ENCODE measurements at places on chromosomes 5 and 9. TPM values are rescaled to one million over a fixed set of nuclear protein-coding genes. Genes with fewer than 3 reads are reported as not detected.

GRCh38 chr5:74371621-74372020 is 268.9 kb downstream of the ENC1 start:
- H3K4me3 ChIP-seq, result no peak overlapping the region
- no peaks in the 10 kb centered on the region for H3K4me1 ChIP-seq
- H3K36me3 ChIP-seq, result no peaks in the 10 kb centered on the region
- H3K27me3 ChIP-seq, result no peaks in the 10 kb centered on the region
- no peak overlapping the region for H3K27ac ChIP-seq
- no peak for DNase-seq

GRCh38 chr5:72170101-72170500 is 62.8 kb downstream of the MAP1B start:
- peaks cover 2% of the 10 kb centered on the region for H3K4me1 ChIP-seq
- no peak overlapping the region for H3K4me3 ChIP-seq
- peaks cover 83% of the 10 kb centered on the region for H3K27me3 ChIP-seq
- H3K36me3 ChIP-seq, result no peaks in the 10 kb centered on the region

GRCh38 chr5:93336330-93337110 is 244.5 kb downstream of the NR2F1-AS1 start:
- no peak overlapping the region for H3K27ac ChIP-seq
- H3K4me3 ChIP-seq, result no peak overlapping the region
- H3K36me3 ChIP-seq, result no peaks in the 10 kb centered on the region
- no peak for DNase-seq

The SPINK6 gene
- not detected for total RNA-seq

The PDLIM4 gene
- 2.3 TPM for total RNA-seq

Measured in activated CD8-positive, alpha-beta memory T cell treated with anti-CD3 and anti-CD28 coated beads, Interleukin-2, amount 10 ng/mL, durations not matched to agents 7 days and 5 days (primary cell).